ENCODE measurements at places on chromosomes 1 and 21.

GRCh38 chr1:161266202-161266601 is 7.7 kb downstream of the PCP4L1 start:
- DNase-seq: no peak

GRCh38 chr1:3399732-3400131 is 54.7 kb upstream of the ARHGEF16 start:
- DNase-seq: no peak

DNA sequence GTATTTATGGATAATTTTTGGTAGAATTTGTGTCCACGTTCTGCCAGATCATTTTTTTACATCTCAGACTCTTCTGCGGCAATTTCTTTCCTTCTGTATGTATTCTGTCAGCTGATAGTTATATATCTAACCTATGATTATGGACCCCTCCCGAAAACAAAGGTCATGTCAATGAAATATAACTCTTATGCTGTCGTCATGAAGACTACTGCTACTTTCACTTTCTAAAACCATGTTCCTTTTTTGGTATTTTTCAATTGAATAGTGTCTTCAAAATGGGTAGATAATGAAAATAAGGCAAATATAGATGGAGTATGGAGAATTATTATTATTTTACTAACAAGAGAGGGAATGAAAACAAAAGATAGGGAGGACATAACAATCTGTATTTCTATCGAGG is 3.2 kb downstream of the ANGPTL1 start:
- no peak for DNase-seq

- no peak for DNase-seq
These were observed 2.0 kb downstream of the KRTAP12-2 start for GRCh38 chr21:44664691-44665090.

- DNase-seq: no peak
These were observed 16.4 kb downstream of the VWA5B1 start for GRCh38 chr1:20307026-20307425.

DNA sequence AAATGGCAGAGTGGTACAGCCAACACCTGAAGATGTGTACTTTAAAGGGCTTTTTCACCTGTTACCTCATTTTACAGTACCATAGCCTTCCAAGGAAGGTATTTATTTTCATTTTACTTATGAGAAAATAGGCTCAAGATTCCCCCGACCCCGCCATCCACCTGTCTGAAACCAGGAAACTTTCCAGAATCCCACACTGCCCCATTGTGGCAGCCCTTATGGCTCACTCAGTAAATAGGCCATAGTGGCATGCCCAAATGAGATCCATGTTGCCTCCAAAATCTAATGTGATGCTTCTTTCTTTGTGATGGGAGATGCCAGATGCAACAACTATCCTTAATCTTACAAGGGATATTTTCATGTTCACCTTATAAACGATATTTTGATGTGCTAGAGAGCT is 97.8 kb downstream of the EBNA1BP2 start:
- no peak for DNase-seq

Measured in right atrium auricular region (tissue), 2 donors.